NCI-H187 (cell line): ENCODE measurements at places on chromosomes 6 and 20.

DNA sequence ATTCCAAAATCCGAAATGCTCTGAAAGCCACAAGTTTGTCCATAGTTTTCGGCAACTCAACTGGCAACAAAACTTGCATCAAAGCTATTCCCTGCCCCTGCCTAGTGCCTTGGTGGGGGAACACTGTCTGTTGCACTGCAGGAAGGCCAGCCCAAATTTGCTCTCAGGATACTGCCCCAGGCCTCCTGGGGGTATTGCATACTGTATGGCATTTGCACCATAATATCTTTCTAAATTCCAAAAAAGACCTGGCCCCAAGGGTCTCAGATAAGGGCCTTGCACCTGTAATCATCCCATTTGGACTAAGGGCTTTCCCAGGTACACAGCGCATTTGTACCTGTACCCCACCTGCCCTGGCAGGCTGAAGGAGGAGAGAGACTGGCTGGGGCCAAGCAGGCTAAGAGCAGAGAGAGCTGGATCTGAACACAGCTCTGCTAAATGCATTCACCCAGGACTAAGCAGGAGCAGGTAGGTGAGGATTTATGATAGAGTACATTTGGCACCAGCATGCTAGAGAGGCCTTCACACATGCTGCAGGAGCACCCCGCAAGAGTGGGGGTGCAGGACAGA lies 4.0 kb upstream of the GRM4 start:
- DNase-seq: no peak

DNA sequence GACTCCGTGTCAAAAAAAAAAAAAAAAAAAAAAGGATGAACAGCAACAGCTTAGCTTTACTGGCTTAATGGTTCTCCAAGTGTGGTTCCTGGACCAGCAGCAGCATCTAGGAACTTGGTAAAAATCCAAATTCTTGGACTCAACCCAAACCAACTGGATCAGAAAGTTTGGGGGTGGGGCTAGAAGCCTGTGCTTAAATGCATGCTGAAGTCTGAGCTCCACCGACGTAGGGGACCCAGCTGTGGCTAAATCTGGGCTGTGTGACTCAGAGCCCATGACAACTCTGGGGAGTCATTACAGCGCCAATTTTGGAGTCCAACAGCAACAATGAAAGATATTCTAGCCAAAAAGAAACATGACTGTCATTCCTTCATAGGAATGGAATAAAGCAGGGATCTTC lies 13.6 kb upstream of the CHD6 start:
- no peak for DNase-seq

GRCh38 chr6:127880429-127880828 lies 20.4 kb downstream of the THEMIS start:
- no peak for DNase-seq

DNA sequence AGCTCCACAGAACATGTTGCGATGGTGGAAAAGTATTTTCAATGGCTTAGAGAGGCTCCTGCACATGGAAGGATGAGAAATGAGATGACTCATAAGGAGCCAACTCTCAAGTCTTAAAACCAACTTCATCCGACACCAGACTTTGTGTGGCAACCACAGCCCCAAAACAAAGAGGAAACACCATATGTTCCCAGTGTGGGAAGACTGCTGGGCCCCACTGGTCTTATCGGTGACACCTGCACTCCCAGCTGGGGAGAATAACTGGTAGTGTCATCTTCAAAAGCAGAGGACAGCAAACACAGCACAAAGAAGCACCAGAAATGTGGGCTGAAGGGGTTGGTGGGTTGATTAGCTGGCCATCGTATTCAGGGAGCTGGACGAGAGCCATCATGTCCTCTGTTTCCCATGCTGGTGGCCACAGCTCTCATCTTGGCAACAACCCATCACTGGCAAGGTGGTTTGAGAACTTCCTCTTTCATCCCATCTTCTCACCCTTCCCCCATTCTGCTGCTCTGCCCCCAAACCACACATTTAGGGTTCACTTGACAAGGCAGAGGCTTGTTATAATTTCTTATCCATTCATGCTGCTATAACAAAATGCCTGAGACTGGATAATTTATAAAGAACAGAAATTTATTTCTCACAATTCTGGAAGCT lies 46.0 kb upstream of the TASP1 start:
- no peak for DNase-seq

GRCh38 chr6:116933485-116933884 lies 56.4 kb downstream of the RFX6 start:
- DNase-seq: no peak

GRCh38 chr6:136180704-136181511 lies 69.2 kb downstream of the MTFR2 start:
- no peak for DNase-seq

DNA sequence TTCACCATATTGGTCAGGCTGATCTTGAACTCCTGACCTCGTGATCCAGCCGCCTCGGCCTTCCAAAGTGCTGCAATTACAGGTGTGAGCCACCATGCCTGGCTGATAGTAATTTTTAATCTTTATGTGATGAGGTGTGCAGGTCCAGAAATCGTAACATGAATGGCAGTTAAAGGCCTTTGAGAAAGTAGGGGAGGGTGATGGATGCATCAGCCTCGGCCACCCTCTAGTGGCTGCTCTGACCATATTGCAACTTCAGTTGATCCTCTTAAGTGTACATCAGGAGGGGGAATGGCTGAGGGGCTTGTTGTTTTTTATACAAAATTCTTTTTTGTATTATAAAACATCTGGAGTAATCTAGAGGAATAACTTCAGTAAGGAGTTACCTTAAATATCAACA lies 193.0 kb downstream of the ZFAND3 start:
- no peak for DNase-seq

GRCh38 chr6:107699697-107700325 lies 124.3 kb downstream of the SCML4 start:
- DNase-seq: no peak

GRCh38 chr20:10280018-10280908 lies 61.6 kb downstream of the SNAP25 start:
- DNase-seq: no peak

DNA sequence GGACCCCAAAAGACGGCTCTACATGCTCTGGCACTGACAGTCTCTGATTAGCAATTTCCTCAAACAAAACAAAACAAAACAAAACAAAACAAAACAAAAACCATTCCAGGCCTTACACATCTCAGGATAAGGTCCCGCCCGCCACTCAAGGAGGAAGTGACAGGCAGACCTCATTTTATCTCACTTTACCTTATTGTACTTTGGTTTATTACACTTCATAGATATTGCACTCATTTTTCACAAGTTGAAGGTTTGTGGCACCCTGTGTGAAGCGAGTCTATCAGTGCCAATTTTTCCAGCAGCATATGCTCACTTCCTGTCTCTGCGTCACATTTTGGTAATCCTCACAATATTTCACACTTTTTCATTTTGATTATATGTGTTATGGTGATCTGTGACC lies 15.2 kb downstream of the ZBP1 start:
- no peak for DNase-seq

GRCh38 chr6:28263922-28264321 lies 3.0 kb upstream of the ZSCAN26 start:
- DNase-seq: no peak

DNA sequence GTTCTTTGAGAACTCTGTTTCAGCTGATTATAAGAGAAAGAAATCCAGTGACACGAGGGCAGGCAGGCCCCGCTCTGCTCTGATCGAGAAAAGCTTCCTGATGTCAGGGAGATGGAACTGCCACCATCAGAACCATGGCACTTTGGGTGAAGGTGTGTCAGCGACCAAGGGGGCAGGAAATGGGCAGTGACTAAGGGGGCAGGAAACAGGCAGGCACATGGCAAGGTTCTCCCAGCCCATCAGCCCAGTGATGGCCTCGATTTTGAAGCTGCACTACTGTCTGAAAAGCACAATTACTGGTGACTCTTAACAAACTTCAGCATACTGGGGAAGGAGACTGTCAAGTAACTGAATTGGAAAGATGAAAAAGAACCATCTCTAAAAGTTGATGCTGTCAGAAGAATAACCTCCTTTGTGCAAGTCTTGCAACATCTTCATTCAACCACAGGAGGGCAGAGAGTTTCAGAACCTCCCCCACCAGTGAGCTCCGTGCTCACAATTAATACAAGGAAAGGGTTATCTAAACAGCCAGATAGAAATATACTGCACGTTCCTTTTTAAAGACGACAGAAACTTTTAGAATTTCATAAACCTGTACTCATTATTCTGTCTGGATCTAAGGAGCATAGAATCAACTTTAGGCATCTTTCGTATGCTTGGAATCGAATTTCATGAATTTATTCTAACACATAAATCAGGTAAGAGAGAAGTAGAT lies 39.1 kb downstream of the TMX4 start:
- DNase-seq: no peak

DNA sequence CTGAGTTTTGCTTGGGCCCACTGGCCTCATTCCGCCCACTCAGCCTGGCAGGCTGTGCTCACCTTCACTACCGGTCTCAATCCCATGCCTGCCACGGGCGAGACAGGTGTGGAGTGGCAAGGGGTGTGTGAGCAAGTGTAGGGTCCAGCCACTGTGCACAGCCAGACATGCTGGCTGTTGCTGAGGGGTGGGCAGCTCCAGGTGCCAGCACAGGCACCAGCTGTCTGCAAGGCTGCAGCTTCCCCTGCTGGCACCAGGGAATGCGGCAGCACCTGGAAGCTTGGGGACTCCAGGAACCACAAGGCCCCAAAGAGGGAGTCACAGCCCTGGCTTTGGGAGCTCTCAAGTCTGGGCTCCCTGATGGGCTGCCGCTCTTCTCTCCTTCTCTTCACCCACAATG lies 372.7 kb downstream of the CBLN4 start:
- no peak for DNase-seq

- DNase-seq: no peak
Measured at GRCh38 chr20:50108556-50109235, 4.3 kb downstream of the UBE2V1 start.

- no peak for DNase-seq
Measured at GRCh38 chr6:140609956-140610355, 1235.5 kb upstream of the CITED2 start.

GRCh38 chr6:161204866-161205557 lies 68.8 kb downstream of the AGPAT4 start:
- DNase-seq: no peak

- DNase-seq: no peak
Measured at GRCh38 chr6:105429676-105430075, 26.8 kb upstream of the PREP start.

- no peak for DNase-seq
Measured at GRCh38 chr20:17711267-17711627, 11.5 kb downstream of the BANF2 start.

GRCh38 chr6:10403385-10404106 lies 11.3 kb downstream of the TFAP2A start:
- DNase-seq: no peak

GRCh38 chr6:39301606-39302005 lies 12.6 kb downstream of the KCNK17 start:
- no peak for DNase-seq

DNA sequence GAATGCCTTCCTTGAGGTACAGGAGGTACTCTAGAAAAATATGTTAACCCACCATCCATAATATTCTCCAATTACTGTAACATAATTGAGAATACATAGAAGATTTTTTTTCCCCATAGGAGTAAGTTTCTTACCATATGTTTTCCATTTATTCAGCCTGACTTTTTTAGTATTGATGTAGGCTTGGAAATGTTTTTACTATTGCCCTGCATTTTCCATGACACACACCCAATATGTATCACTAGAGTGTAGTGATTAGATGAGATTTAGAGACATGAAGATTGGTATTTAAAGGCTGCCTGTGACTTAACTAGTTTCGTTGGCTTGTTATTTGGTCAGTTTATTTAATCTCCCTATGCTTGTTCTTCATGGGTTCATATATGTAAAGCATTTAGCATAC lies 39.5 kb downstream of the KCNQ5 start:
- DNase-seq: no peak

DNA sequence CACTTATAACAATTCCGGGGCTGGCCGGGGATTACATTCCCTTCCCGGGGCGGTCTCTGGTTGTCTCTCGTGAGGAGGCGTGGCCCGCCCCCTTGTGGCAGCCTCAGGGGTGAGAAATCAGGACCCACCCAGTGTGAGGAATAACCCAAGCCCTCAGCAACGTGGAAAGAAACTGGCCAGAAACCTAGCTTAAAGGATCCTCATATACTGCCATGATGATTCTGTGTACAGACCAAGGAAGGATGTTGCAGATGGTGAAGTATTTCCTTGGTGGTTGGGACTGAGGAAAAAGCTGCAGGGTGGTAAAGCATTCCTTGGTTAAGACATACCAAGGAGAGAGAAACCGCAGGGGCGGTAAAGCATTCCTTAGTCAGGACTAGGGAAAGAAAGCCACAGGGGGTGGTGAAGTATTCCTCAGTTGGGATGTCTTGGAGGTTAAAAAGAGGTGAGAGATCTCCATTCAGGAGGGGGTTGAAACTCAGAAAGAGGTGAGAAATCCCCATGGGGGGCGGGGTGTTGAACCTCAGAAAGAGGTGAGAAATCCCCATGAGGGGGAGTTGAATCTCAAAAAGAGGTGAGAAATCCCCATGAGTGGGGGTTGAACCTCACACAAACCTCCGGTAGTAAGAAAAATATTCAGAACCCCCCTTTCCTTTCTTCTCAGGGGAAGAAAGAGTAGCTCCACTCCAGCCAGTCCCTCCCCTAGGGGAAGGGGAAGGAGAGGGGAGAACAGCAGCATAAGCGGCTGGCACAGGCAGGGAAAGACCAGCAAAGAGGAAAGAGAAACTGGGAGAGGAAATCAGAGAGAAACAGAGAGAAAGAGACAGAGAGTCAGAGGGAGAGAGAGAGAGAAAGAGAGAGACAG lies 238.1 kb downstream of the RNGTT start:
- DNase-seq: no peak

DNA sequence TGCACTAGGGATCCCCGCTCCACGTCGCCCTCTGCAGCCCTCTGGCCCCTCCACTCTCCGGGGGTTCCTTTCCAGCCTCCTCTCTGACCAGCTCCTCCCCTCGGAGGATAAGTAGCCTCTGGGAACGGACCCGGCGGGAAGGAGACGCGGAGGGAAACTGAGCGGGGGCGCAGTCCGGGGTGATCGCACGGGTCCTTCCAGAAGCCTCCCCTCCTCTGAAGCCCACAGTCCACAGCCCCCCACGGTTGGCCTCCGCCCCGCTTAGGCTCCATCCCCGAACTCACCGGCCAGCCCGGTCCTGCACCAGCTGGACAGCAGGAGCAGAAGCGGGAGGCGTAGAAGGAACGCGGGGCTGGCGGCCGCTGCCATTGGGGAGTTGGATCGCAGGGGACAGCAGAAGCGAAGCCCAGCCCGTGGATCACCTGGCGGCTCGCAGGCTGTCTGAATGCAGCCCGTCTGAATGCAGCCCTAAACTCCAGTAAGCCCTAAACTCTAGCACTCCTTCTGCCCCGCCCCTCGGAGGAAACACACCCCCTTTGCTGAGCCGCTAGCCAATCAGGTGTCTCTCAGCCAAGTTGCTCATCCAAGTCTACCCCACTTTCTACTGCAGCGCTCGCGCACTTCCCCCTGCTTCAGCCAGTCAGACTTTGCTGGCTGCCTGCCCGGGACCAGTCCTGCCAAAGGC lies at the start of gene RAET1G:
Gene RAET1G (minus strand): TSS at position 480 of the 685 bp plus-strand sequence. CDS start 111 bp downstream, at position 369.
- DNase-seq: no peak
